ENCODE measurements at places on chromosomes 5 and 9.

DNA sequence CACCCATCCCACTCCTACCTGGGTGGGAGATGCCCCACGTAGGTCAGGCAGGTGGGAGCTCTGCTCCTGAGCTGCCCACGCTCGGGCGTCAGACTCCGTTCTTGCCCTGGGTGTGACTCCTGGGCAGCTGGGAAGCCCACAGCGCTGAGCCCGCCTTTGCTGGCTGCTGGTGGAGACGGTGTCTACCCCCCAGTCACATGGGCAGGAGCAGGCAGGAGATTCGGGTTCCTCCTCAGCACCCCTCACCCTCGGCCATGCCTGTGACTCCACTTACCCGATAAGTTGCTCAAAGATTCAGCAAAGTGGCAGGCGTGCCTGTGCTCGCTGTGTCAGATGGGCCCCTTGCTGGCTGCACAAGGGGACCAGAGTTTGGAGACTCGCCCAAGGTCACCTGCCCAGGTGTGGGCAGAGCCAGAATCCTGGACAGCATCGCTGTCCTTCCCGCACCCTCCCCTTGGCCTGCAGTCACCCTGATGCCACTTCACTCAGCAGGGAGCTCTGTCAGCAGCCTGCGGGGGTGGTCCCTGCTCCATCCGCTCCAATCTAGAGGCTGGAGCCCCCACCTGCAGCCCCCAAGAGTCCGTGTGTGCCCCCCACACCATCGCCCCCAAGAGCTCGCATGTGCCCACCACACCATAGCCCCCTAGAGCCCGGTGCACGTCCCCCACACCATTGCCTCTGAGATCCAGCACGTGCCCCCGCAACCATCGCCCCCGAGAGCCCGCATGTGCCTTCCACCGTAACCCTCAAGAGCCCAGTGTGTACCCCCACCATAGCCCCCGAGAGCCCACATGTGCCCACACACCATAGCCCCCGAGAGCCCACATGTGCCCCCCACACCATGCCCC, 4.2 kb downstream of the LCN1 start:
- DNase-seq: no peak

DNA sequence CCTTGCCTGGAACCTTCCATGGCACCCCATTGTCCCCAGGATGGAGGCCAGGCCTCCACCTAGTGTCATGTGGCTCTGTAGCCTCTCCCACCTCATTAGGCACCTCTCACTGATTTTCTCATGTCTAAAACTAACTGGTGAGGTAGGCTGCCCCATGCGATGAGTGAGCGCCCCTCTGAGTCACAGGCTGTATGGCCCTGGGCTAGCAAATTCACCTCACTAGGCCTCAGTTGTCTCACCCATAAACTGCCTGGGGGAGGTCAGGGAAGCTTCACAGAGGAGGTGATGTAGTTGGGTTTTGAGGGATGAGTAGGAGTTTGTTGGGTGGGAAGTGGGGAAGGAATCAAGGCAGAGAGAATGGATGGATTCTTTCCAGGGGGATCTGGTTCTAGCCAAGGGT, 8.8 kb downstream of the RXRA start:
- no peak for DNase-seq

DNA sequence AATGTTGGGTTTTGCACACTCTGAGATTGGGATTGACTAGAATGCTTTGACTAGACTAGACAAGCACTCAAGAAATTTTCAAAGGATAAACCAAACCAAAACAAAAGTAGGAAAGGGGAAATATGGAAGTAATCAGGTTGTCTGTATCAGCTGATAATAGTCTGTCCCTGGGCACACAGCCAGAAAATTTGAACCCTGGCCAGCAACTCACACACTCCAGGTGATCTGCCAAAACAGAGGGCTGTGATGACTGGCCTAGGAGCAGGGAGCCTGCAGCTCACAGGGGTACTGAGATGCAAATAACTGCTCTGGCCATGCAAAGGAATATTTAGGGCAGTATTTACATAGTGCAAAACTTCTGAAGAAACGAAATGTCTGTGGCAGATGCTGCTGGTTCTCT, 112.3 kb upstream of the SMIM23 start:
- no peak for DNase-seq

- DNase-seq: no peak
These were observed 51.5 kb upstream of the ADAMTSL1 start for GRCh38 chr9:18422296-18423036.

GRCh38 chr5:140293091-140293848, 9.6 kb downstream of the PFDN1 start:
- no peak for DNase-seq

- no peak for DNase-seq
These were observed 128.1 kb downstream of the STARD4 start for GRCh38 chr5:111384220-111384619.

- no peak for DNase-seq
These were observed 25.6 kb downstream of the FRMD3 start for GRCh38 chr9:83512621-83513020.

DNA sequence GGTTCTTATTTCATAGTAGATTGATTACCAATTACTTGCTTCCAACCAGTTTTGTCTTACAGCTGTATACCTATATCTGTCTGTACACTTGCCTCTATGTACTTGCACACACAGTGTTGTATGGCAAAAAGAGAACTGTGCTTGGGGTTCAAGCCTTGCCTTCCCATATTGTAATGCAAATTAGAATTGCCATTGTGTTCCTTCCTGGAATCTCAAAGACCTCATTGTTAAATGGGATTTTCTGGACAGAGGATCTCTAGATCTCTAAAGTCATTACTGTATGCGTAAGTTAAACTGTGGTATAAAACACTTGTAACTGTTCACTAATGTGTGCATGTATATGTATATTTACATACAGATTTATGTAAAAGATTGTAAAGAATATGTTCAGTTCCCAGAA, 428.8 kb downstream of the CAAP1 start:
- no peak for DNase-seq

GRCh38 chr5:133552925-133553525, 59.3 kb downstream of the FSTL4 start:
- DNase-seq: peak; percentile 5

DNA sequence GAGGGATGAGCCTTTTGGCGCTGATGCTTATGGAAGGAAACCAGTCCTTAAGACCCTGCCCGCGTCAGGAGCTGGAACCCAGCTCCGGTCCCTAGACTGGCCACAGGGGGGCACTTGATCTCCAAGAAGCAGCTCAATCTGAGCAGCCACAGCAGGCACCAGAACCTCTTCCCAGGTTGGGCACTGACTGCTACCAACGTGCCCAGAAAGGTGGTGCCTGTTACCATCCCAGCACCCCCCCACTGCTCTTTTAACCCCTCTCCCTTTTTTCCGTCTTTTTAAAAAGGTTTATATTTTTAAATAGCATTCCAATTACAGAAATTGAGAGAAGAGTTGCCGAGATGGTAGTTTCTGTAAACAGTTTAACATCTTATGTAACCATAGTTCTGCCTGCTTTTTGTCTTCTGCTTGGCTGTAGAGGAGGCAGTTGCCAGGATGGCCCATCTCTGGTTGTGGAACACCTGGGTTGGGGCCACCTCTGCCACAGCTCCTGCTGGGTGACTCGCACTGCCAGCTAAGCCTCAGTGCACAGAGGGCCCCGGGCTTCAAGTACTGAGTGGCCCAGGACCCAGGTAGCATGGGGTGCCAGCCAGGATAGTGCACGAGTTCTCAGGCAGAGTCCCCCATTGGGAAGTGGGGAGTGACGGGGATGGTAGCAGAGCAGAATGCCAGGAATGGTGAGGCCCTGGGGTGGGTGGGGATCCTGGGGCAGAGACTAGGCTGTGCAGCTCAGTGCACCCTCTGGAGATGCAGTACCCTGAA, 62.8 kb downstream of the PFDN1 start:
- no peak for DNase-seq

DNA sequence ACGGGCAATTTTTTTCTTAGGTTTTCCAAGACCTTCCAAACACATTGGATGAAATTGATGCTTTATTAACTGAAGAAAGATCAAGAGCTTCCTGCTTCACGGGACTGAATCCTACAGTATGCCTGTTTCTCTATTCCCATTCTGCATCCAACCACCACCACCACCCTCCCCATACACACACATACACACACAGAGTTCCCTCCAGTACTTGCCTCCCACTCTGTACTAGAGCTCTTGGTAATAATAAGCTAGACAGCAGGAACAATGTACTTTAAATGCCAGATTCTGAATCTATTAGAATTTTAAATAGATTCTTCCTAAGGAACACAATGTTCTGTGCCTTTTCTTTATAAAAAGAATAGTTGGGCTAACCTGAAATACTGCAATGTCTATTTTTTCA, 67.4 kb downstream of the KLF9 start:
- DNase-seq: no peak

DNA sequence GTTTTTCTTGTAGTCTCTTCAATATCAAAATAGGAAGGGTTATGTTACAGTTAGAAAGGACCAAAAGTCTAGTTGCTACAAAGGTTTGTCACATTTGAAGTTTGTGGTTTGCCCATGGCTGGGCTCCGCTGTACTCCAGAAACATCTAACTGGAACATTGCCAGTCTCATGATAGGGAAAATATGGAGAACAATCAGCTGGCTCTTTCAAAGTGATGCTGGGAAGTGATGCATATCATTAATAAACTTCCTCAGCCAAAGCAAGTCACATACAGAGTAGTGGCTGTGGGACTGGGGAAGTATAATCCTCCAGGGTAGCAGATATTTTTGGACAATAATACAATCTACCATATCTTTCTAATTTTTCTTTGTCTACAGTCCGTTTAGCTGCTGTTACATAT, 8.8 kb downstream of the BTF3 start:
- no peak for DNase-seq

- DNase-seq: no peak
These were observed 106.0 kb downstream of the HACD4 start for GRCh38 chr9:20925256-20926045.

DNA sequence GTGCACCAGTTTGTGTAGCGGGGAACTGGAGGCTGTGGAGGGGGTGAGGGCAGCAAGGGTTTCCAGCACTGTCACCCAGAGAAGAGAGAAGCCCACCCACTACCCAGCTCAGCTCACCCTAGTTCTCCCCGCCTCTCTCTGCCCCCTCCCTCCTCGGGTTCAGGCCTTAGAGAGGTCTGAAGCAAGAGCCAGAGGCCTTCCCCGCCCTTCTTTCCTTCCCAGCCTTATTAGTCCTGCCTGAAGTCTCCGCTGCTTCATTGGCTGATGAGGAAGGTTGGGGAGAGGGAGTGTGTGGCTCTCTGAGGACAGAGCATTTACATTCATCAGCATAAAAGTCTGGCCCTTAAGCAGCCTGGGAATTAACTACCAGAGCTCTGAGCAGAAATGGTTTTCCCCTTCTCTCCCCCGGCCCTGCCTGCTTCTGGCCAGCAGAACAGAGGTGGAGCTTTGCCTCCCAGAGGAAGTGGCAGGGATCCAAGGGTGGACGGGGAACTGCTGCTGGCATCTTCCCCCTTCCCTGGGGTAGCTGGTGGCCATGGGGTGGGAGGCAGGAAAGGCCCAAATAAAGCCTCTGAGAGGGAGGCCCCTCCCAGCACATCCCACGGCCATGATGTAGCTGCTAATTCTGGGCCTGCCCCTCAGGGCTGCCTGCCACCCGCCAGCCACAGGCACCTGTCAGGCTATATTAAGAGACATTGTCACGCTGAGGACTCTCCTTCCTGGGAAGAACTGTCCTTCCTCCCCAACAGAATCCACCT, 4.1 kb downstream of the DNAJB5 start:
- no peak for DNase-seq

DNA sequence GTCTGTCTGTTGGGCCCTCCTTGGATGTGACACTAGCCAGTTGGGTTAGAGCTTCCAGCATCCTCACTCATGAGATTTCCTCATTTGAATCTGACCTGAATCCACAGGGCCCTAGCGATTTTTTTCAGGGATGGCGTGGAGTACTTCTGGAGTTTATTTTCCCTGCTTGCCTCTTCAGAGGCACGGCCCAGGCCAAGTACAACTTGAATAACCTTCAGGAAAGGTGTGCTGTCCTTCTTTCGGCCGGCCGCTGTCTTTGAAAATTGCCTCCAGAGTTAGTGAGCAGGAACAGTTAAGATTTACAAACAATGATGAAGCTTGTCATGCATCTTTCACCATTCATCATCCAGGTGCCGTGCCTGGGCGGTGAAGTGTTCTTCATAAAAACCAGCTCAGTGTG, 49.5 kb upstream of the DMRT3 start:
- DNase-seq: no peak

- no peak for DNase-seq
These were observed 1.3 kb upstream of the ST8SIA4 start for GRCh38 chr5:100904259-100904861.

GRCh38 chr9:37155601-37156000, 35.2 kb downstream of the ZCCHC7 start:
- DNase-seq: no peak

GRCh38 chr5:91095786-91096385, 287.2 kb downstream of the ARRDC3 start:
- DNase-seq: no peak

DNA sequence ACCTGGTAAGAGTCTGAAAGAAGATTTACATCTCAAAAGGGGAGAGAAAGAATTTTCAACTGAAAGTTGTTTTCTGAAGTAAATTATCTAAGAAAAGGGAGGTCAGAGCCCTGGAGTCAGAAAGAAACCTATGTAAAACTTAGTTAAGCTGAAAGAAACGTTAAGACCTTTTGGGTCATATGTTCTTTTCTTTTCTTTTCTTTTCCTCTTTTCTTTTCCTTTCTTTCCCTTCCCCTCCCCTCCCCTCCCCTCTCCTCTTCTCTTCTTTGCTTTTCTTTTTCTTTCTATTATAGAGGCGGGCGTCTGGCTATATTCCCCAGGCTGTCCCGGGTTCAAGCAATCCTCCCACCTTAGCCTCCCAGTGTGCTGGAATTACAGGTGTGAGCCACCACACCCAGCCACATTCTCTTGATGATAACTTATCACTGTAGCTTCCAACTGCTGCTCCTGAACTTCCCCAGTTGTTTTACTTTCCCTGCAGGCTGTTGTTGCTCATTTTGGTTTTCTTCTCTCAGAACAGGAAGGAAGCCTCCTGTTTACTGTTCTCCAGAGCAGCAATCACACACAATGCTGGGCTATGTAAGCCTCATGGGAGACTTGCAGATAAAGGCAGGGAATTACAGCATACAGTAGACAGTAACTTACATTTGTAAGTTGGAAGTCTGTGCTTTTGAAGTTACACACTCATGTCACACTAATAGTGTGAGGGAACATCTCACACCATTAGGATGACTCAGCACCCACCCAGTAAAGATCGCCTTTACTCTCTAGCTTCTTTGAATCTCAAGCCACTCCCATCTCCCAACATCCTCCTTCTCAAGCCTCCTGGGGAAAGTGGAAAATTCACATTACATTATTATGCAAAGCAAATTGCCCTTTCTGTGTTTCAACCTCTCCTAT, 2216.6 kb upstream of the WWC1 start:
- DNase-seq: no peak

- DNase-seq: no peak
These were observed 36.8 kb upstream of the SHOC1 start for GRCh38 chr9:111831371-111832108.

DNA sequence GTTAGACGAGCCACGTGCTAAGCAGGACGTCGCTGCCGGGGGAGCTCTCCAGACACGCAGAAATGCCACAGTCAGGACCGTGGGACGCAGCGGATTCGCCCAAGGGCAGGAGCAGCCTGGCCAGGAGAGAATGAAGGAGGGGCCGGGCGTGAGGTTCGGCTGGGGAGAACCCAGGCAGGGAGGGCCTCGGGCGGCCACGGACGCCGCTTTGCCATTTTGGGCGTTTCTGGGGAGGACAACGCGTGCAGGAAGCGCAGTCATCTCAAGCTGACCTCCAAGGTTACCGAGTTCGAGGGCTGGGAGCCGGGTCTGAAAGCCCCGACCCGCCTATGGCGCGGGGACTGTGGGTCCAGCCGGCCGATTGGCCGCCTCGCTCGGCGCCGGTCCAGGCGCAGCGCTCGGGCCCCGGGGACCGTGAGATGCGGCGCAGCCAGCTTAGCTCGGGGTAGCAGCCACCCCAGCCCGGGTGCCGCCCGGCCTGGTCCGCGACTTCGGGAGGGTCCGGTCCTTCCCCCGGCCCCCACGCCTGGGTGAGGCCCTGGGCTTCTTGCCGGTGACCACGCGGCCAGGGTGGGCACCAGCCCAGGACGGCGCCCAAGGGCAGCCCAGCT, 760 bp upstream of the MAN1B1 start:
- DNase-seq: no peak

Measured in stimulated activated CD8-positive, alpha-beta memory T cell treated with anti-CD3 and anti-CD28 coated beads, Interleukin-4, amount 100 ng/mL, for 1 hour (primary cell).